ENCODE measurements at places on chromosomes 4 and X. TPM values are rescaled to one million over a fixed set of nuclear protein-coding genes. Genes with fewer than 3 reads are reported as not detected.

Gene SPANXD
- not detected for polyA plus RNA-seq

Gene FOXO4
- 26.3 TPM for polyA plus RNA-seq

Gene KDR
- 63.4 TPM for polyA plus RNA-seq

Gene GAGE12G
- polyA plus RNA-seq: not detected

Gene XG
- polyA plus RNA-seq: 0.69 TPM

Gene N4BP2
- 20.2 TPM for polyA plus RNA-seq

Gene DMRTC1
- 0.62 TPM for polyA plus RNA-seq

Gene NUP62CL
- 11.6 TPM for polyA plus RNA-seq

Gene TBX22
- 2.5 TPM for polyA plus RNA-seq

Gene WWC2
- polyA plus RNA-seq: 60.7 TPM

Gene TMEM131L
- polyA plus RNA-seq: 22.6 TPM

Gene STS
- 5.5 TPM for polyA plus RNA-seq

Gene FANCB
- 3.6 TPM for polyA plus RNA-seq

Gene FRMPD4
- 0.12 TPM for polyA plus RNA-seq

Gene IBSP
- polyA plus RNA-seq: not detected

Gene NFXL1
- polyA plus RNA-seq: 31.3 TPM

Gene NKX6-1
- polyA plus RNA-seq: 0.13 TPM

Gene PABPC5
- polyA plus RNA-seq: 5.1 TPM

Gene CXCL1
- polyA plus RNA-seq: 0.25 TPM

Gene HHIP
- polyA plus RNA-seq: 2.4 TPM

Gene DDX53
- not detected for polyA plus RNA-seq

Gene GYPB
- polyA plus RNA-seq: 2.3 TPM

Gene DGAT2L6
- polyA plus RNA-seq: 0.19 TPM

Gene PDZD11
- 54.0 TPM for polyA plus RNA-seq

Gene NAA11
- polyA plus RNA-seq: not detected

Gene UCHL1
- polyA plus RNA-seq: 113 TPM

Gene SH3TC1
- polyA plus RNA-seq: 36.1 TPM

Gene CT45A1
- polyA plus RNA-seq: not detected

Gene MCF2
- polyA plus RNA-seq: 1.3 TPM

Gene IL2RG
- 1.7 TPM for polyA plus RNA-seq

Gene KLHL13
- 63.3 TPM for polyA plus RNA-seq

Gene ARSJ
- polyA plus RNA-seq: 17.1 TPM

Gene FHIP1A
- polyA plus RNA-seq: 5.6 TPM

Gene CCDC149
- polyA plus RNA-seq: 18.5 TPM

Gene OPRPN
- not detected for polyA plus RNA-seq

Gene GAGE12J
- polyA plus RNA-seq: not detected

Gene ANOS1
- polyA plus RNA-seq: 8.3 TPM

Gene ARHGEF38
- 4.1 TPM for polyA plus RNA-seq

Gene DCLK2
- 12.4 TPM for polyA plus RNA-seq

Gene MRFAP1
- 482 TPM for polyA plus RNA-seq

Gene VSIG4
- polyA plus RNA-seq: 6.2 TPM

Gene HTN3
- polyA plus RNA-seq: not detected

Gene TMEM156
- polyA plus RNA-seq: 3.2 TPM

Gene CDS1
- polyA plus RNA-seq: 26.8 TPM

Gene GAGE1
- polyA plus RNA-seq: not detected

Gene GAGE13
- not detected for polyA plus RNA-seq

Gene MAGEC3
- 0.96 TPM for polyA plus RNA-seq

Gene SCRG1
- polyA plus RNA-seq: 0.82 TPM

Gene CENPE
- polyA plus RNA-seq: 12.9 TPM

Gene UGT2B11
- 2.2 TPM for polyA plus RNA-seq

Gene P2RY4
- 0.14 TPM for polyA plus RNA-seq

Gene RAB33A
- polyA plus RNA-seq: 0.96 TPM

Gene JCHAIN
- polyA plus RNA-seq: 0.97 TPM

Measured in left renal cortex interstitium (tissue), 4 donors.